Pancreas (tissue), 10 donors: ENCODE measurements at places on chromosomes 13 and 19.

DNA sequence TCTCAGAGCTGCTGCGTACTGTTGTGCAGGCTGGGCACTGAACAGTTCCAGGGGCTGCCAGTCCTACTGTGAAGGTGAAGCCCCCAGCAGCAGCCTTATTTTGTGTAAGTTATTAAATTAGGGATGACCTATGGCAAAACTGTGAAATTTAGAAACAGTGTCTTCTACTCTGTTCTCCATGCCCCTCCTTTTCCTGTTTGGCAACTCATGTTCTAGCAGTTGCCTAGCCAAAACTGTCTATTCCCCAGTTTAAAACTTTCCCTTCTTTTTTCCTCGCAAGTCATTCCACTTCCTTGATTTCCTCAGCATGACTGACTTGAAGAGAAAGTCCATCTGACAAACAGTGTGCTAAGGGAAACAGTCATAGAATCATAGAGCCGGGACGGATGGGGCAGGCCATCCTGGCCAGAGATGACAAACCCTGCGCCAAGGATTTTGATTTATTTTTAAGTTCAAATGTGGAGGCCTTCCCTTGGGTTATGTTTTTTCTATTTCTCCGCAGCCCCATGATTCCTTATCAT is 78.1 kb upstream of the OLFM4 start:
- no peak for DNase-seq

GRCh38 chr13:65133094-65133493 is 2097.0 kb downstream of the PCDH9 start:
- no peak for DNase-seq

DNA sequence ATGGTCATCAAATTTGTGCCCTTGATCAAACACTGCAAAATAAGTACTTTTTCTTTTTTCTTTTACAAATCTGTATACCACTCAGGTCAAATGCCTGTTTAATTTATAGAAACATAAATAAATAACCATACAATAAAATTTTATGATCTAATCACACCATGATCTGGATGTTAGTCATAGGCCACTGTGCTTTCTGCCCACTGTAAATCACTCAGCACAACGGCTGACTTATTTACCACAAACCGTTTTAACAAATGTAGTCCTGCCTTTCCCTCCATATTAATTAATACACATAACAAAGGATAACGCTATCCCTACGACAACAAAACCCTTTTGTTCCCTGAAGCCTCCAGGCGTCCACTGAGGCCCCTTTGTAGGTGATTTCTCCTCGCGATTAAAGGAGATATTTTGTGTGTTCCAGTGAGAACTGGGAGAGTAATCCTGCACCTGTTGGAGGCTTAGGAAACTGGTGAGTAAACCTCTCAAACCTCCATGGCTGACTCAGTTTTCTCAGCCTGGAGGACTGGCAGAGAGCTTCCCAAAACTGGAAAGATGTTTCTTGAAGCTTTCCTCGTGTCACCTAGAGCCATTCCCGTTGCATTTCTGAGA is 477.1 kb upstream of the SGCG start:
- DNase-seq = no peak

DNA sequence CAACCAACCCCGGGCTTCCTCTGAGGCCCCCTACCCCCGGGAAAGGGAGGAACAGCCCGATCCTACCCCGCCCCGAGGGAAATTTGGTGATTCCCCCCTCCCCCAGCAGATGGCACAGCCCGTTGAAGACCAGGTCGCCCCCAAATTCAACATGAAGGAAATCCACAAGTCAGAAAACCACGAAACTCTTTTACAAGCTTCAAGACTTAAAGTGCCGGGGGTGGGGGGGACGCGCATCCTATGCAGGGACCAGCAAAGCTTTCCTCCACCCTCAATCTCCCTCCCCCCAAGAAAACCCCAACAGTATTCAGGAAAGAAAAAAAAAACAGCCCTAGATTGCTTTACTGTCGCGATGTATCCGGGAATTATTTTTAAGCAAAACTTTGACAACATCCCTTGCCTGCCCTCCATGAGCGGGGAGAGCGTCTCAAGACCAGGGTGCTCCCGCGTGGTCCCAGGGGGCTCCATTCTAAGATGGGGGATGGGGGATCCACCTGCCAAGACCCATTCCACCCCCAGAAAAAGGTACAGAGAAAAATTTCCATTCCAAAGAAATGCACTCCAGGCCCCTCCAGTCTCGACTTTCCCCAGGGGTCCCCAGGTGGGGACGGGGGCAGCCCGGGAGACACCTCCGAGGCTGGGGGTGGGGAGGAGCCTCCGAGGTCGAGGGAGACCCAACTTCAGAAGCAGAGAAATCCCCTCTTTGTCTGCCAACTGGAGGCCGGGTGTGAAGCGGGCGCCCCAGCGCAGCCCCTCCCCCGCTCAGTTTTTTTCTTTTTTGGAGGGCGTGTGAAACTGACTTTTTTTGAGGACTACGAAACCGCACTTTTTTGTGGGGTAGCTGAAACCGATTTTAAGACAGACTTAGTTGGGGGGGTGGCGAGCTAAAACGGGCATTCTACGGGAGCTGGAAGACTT is 1.5 kb downstream of the TCF3 start:
- peak; percentile 48 for DNase-seq

GRCh38 chr13:114102521-114103288 is 29.7 kb downstream of the RASA3 start:
- DNase-seq = no peak

- no peak for DNase-seq
These were observed 62.1 kb downstream of the ERICH4 start for GRCh38 chr19:41505105-41505504.

DNA sequence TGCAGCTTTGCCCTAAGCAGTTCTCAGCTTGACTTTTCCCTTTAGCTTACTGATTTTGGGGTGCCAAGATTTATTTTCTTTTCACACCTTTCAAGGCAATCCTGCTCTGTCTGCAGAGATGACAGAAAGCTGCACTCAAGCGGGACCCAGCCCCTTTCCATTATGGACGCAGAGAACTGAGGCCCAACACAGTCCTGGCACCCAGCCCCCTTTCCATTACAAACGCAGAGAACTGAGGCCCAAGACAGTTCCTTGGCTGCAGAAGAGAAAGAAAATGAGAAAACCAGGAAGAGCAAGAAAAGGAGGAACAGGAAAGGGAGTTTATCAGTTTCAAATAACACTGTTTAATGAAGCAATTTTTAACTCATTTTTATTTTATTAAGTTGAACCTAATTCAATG is 36.8 kb upstream of the ATP11A start:
- no peak for DNase-seq

DNA sequence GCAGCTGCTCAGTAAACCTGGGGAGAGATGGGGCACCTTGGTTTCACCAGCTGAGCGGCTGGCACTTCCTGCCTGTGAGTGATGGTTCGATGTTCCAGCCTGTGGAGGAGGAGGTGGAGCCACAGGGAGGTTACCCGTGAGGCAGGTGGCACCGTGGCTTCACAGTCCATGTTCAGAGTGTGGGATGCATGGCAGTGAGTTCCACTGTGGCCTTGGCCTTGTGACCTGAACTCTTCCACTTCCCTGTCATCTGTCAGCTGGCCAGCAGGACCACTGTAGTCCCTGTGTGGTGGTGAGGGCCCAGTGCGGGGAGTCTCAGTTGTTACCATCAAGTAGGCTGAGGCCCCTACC is 16.9 kb downstream of the SMARCA4 start:
- no peak for DNase-seq

DNA sequence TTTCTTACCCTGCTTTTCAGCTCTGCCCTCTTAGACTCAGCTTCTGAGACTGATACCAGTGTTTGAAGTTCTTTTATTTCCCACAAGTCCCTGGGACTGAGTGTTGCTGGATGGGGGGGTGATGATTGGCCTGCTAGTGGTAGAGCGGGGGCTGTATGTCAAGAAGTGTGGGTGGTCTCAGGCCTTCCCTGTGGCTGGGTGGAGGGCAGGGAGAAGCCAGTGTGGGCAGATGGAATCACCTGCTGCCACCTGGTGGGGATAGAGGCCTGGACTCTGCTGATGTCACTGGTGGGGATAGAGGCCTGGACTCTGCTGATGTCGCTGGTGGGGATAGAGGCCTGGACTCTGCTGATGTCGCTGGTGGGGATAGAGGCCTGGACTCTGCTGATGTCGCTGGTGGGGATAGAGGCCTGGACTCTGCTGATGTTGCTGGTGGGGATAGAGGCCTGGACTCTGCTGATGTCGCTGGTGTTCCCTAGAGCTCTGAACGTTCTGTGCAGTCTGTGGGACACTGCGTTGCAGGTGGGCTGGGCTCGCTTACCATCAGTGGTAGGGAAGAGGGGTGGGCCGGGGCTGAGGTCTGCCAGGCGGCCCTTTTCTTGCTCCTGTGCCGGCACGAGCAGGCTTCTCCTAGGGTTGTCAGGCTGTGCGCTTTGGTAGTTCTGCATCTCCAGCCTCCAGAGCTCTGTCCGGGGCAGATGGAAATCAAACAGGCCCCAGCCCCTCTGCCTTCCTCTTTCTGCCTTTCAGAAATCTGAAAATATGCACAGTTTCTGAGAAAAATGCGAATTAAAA is 101.3 kb downstream of the ARHGEF7 start:
- no peak for DNase-seq

- DNase-seq = no peak
These were observed 2776.3 kb downstream of the PCDH9 start for GRCh38 chr13:64453831-64454230.
